Stimulated activated CD8-positive, alpha-beta memory T cell treated with anti-CD3 and anti-CD28 coated beads, Interleukin-15, amount 100 ng/mL, for 24 hours (primary cell): ENCODE measurements at places on chromosomes 3 and 15.

DNA sequence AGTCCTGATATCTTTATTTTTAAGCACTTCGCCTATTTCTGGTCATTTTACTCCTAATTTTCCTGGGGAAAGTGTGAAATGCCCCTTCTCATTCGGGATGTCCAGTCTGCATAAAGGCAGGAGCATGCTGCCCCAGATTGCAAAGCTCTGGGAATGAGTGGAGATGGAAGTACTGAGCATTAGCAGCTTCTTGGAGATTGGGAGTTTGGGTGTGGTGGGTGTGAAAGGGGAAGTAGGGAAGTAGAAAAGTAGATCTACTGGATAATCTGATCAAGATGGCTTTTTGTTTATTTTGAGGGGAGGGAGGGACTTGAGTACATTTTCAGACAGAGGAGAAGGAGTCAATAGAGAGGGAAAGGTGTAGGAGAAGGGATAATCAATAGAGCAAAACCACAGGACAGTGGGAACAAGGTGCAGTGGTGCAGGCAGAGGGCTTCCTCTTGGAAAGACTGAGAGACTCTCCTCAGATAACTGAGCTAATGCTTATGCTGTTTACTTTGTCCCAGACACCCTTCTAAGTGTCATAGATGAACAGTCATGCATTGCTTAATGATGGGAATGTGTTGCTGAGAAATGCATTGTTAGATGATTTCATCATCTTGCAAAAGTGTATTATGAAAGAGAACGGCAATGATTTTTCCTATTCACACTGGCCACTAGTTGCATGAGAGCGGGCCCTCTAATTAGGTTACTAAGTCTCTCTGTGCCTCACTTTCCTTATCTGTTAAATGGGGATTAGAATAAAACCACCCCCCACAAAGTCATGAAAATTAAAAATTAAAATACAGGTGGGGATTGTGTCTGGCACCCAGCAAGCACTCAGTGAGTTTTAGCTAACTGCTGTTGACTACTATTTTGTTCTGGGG lies 45.5 kb downstream of the PHLDB2 start:
- no peak for DNase-seq

GRCh38 chr3:35965908-35966307 lies 326.6 kb downstream of the ARPP21 start:
- DNase-seq, result no peak

- DNase-seq, result no peak
Observed at GRCh38 chr15:43878446-43878845, 51.6 kb downstream of the WDR76 start.

GRCh38 chr15:73082812-73083211 lies 30.5 kb downstream of the NEO1 start:
- DNase-seq, result no peak

- DNase-seq, result peak; percentile 0
Observed at GRCh38 chr3:155805204-155805801, 775 bp downstream of the C3orf33 start.

- DNase-seq, result no peak
Observed at GRCh38 chr3:171349392-171349791, 110.8 kb downstream of the TNIK start.

- no peak for DNase-seq
Observed at GRCh38 chr15:71249986-71250385, 134.7 kb downstream of the THSD4 start.

DNA sequence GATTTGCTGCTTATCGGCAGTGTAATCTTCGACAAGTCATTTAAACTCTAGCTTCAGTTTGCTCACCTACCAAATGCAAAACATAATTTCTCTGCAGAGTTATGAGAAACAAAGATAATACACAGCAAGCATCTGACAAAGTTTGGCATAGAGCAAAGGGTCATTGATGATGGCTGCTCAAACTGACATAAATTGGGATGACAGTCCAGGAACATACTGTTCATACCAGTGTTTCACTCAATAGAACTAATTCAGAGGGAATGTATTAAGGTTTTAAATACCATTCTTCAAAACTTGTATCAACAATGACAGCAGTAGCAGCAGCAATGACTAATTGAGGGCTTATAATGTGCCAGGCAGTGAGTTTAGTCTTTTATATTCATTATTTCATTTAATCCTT lies 137.6 kb downstream of the SPATA16 start:
- no peak for DNase-seq

DNA sequence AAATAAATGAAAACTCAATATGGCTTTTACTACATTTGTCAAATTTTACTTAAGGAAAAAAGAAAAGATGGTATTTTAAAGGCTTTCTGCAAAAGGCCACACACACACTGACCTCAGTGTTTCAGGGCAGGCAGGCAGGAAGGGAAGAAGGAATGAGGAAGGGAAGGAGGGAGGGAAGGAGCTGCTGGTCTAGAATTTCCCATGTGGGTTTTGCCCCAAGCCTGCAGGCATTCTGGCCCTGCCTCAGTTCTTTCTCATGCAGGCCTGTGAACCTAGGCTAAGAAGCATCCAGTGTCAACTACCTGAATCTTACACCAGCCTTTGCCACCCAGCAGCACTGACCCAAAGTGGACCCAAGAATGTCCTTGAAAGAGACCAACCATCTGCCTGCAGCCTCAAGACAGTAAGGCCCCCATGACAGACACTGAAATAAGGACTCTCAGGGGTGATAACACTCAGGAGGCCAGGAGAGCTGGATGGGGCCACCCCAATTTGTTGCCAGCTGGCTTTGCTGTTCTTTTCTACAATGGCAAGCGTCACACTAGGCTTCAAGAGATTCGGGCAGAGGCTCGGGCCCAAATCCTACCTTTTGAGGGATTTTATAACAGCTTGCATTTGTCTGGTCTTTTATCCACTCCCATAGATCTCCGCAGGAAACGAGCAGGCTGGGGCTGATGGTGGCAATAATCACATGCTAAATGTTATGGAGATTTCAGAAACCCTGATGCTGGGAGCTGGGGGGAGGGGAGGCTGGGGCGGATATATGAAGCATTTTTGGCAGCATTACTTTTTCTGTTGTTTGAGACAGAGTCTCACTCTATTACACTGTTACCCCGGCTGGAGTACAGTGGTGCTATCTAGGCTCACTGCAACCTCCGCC lies 51.4 kb downstream of the XXYLT1 start:
- DNase-seq, result no peak

- no peak for DNase-seq
Observed at GRCh38 chr15:35690698-35691116, 144.7 kb upstream of the DPH6 start.

- no peak for DNase-seq
Observed at GRCh38 chr3:195124378-195124992, 146.5 kb downstream of the XXYLT1 start.

DNA sequence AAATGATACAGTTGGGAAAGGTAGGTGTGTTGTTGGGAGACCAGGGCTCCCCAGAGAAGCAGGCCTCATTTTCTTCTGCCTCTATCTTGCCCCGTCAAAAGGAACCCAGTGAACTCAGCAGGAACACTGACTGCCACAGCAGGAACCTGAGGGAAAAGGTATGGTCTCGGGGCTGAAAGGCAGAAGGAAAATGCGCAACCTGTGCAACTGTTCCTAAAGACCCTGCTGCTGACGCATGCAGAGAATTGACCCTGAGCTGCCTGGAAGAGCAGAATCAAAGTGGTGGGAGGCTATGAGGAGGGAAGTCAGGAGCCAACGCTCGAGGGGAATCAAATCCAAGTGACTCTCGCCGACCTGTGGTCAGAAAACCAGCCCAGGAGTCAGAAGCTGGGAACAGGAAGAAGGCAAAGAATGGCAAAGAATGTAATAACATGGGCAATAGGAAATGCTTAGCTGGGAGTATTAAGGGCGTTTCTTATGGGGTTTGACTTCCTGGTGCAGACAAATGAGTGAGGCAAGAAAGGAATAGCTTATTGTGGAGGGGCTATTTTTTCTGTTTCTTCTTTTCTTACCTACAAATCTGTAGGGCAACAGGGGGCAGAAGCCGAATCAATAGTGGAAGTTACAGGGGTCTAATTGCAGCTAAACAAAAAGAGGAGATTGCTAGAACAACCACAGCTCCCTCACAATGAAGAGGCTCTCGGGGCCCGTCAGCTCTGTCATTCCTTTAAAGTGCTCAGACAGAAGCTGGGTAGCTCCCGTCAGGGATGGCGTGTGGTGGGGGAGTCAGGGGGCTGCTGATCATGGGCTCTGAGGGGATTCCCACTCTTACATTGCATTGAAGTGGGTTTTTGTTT lies 65.4 kb upstream of the DLG1 start:
- no peak for DNase-seq

DNA sequence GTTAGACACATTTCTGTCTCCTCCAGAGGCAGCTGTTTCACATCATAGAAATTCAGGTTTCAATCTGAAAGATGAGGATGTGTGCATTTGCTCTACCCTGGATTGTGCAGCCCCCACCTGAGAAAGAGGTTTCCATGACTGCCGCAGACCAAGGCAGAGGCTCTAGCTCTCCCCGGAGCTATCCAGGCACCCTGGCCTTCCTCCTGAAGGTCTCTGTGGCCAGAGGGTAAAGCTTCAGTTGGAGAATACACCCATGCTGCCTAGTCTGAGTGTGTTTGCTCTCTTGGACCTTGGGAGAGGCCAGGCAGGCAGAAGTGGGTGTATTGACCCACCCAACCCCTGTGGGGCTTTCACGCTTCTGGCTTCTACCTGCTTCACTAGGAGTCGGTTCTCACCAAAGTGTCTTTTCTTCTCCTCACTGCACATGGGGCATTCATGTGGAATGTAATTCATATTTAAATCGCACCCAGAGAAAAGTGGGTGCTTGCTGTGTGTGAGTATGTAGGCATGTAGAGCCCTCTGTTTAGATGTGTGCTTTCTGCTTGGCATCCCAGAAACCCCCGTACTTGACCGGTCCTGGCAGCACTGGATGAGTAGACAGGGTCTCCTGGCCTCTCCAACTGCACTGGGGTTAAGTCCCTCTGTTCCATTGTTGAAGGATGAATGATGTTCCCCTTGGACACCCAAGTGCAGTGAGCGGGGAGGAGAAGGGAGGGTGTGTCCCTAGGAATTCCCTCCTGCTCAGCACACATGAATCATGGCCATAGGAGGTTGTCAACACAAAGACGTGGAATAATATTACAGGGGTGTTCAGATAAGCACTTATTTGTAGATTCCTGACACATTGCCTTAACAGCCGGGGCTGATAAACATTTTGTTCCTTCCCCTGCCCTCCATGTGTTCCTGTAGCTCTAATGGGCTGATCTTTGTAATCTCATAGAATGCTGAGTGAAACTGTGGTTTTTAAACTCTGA lies 20.3 kb upstream of the RAB6B start:
- no peak for DNase-seq

DNA sequence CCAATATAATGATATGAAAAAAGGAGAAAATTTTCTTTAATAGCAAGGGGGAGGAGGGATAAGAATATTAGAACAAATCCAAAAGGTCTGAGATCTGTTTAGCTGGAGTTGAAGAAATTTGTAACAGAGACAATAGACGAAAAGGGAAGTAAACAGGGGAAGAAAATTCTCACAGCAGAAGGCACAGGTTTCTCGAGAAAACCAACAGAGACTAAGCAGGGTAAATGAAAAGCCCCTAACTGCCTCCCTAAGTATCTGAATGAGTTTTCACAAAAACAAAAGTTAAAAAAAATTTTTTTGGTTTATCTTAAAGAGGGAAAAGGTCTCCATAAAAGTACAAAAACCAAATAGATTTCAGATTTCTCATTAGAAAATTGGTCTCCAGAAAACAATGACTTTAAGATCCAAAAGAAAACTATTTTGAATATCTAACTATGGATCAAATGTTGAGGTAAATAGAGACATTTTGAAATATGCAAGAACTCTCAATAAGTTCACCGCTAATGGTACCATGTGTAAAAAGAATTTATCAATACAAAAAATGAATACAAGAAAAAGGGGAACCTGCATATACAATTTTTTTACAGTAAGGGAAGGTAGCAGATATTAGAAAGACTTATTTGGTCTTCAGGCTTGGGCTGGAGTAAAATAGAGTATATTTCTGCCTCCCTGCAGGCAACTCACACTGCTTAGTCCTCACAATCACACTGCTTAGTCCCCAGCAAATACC lies 23.9 kb upstream of the NEK10 start:
- DNase-seq, result no peak

DNA sequence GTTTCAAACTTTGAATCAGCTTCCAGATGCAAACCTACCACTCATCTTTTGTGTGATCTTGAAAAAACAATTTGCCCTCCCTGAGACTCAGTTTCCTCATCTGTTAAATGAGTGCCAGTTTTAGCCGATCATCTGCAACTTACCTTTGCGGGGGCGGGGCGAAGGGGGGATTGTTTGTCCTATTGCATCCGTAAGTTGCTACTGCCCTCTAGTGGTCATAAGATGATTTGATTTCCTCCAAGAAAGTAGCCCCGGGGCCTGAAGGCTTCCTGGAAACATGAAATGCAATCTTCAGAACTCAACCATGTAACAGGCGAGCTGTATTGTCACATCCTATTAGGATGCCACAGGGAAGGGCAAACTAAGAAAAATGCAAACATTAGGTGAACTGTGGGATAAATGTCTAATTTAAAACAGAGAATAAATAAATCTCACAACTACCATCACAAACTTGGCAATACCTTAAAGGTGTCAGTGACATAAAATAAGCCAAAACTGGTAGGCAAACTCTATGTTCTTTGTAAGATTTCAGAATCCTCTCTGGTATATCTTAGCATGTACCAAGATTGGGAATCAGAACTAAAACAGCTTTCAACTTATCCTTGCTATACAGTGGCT lies 63.5 kb upstream of the CLDN18 start:
- DNase-seq, result no peak

GRCh38 chr15:98160236-98160635 lies 199.7 kb downstream of the ARRDC4 start:
- no peak for DNase-seq

- DNase-seq, result no peak
Observed at GRCh38 chr3:137572931-137573330, 191.2 kb upstream of the SOX14 start.

GRCh38 chr3:183576487-183577107 lies 21.1 kb upstream of the KLHL6 start:
- no peak for DNase-seq
